ENCODE measurements at places on chromosomes 1 and 21. TPM values are rescaled to one million over a fixed set of nuclear protein-coding genes. Genes with fewer than 3 reads are reported as not detected.

The KIF2C gene
- 81.8 TPM for total RNA-seq

The MCOLN2 gene
- total RNA-seq: 10.4 TPM

The SH3D21 gene
- total RNA-seq: 10.2 TPM

The MAGI3 gene
- 11.4 TPM for total RNA-seq

The ZNF683 gene
- total RNA-seq: 0.31 TPM

The GBP5 gene
- 330 TPM for total RNA-seq

The CDCA8 gene
- total RNA-seq: 54.7 TPM

The PLA2G2D gene
- total RNA-seq: not detected

The MCM3AP gene
- 117 TPM for total RNA-seq

The INTS7 gene
- total RNA-seq: 25.6 TPM

The KNCN gene
- not detected for total RNA-seq

The KIF17 gene
- total RNA-seq: not detected

The ARL8A gene
- total RNA-seq: 49.5 TPM

The COL9A2 gene
- total RNA-seq: 3.5 TPM

The DIPK1A gene
- total RNA-seq: 19.9 TPM

The HLX gene
- total RNA-seq: not detected

The HJV gene
- total RNA-seq: not detected

The RGS5 gene
- 4.3 TPM for total RNA-seq

The MARK1 gene
- not detected for total RNA-seq

The PLEKHA6 gene
- total RNA-seq: 0.03 TPM

The UBE2U gene
- total RNA-seq: not detected

The DUSP10 gene
- 20.4 TPM for total RNA-seq

The FYB2 gene
- not detected for total RNA-seq

The GNAT2 gene
- total RNA-seq: not detected

The MARCKSL1 gene
- 59.6 TPM for total RNA-seq

Measured in activated naive CD4-positive, alpha-beta T cell treated with anti-CD3 and anti-CD28 coated beads, Interleukin-2, amount 10 ng/mL, durations not matched to agents 5 hours and 36 hours (primary cell).